BJ (cell line): ENCODE measurements at places on chromosomes 5 and 9. TPM values are rescaled to one million over a fixed set of nuclear protein-coding genes. Genes with fewer than 3 reads are reported as not detected.

ACTBL2 gene
- 0.05 and 0.07 TPM in 2 replicates for polyA plus RNA-seq

TRPM6 gene
- polyA plus RNA-seq = 0.02 and 0.10 TPM in 2 replicates

OR1J2 gene
- 0.64 TPM in 2 replicates for polyA plus RNA-seq

- no peak for DNase-seq
Observed at GRCh38 chr9:34502891-34503290, 19.9 kb downstream of the ENHO start.

DNA sequence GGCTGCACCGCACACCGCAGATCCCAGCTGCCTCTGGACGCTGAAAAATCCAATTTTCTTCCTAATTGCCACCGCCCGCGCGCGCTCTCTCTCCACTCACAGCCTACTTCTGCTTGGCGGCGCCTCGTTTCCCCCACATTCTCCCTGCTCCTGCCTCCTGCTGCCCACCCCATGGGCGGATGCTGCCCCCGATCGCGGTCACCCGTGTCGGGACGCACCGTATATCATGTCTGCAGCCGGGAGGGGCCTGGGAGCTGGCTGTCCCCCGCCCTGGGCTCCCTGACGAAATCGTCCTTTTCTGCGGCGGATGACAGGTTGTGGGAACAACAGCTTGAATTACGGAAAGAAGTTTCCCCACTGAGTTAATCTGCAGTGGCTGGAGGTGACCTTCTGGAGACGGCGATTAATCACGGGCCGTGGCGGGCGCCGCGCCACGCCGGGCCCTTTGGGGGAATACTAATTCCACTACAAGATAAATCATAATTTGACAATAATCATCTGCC is 36.3 kb upstream of the PSD2 start:
- DNase-seq = no peak

GRCh38 chr5:16600397-16600796 is 16.4 kb downstream of the RETREG1 start:
- DNase-seq = no peak

DNA sequence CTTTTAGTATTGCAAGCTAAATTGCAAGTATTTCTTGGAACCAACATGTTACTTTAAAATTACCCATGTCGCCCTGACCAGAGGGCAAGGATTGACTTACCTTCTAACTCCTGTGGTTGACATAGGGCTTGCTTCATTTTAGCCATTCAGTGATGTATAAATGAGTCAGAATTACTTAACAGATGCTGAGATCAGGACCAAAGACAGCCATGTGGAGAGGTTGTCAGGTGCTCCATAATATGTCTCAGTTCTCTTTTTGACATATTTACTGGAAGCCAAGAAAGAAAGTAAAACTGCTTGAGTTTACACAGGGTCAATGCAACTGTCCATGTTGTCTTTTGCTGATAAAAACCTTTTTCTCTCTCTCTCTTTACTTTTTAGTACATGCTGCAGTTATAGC is 33.2 kb downstream of the F2RL2 start:
- no peak for DNase-seq

- DNase-seq = no peak
Observed at GRCh38 chr5:35212122-35212982, 17.9 kb downstream of the PRLR start.

GRCh38 chr9:110546411-110546871 is 33.1 kb downstream of the SVEP1 start:
- no peak for DNase-seq

- DNase-seq = no peak
Observed at GRCh38 chr9:110933350-110934001, 104.8 kb downstream of the LPAR1 start.

GRCh38 chr9:21023861-21024260 is 7.6 kb downstream of the HACD4 start:
- no peak for DNase-seq
